MG63 (cell line): ENCODE measurements at places on chromosomes 4 and X.

GRCh38 chrX:13094374-13094773 lies 50.0 kb upstream of the FAM9C start:
- DNase-seq, result no peak

- DNase-seq, result no peak
These were observed 112.6 kb downstream of the ATP10D start for GRCh38 chr4:47597696-47598095.

GRCh38 chrX:71609095-71609750 lies 9.1 kb downstream of the CXCR3 start:
- DNase-seq, result no peak

GRCh38 chr4:142567199-142567598 lies 278.9 kb downstream of the INPP4B start:
- no peak for DNase-seq

- no peak for DNase-seq
These were observed 239.2 kb downstream of the DKK2 start for GRCh38 chr4:106796876-106797275.

GRCh38 chrX:41332408-41333002 lies 1.5 kb upstream of the DDX3X start:
- DNase-seq, result peak; percentile 24
